ENCODE measurements at places on chromosomes 1 and 21.

GRCh38 chr1:200866521-200866920 lies 6.3 kb upstream of the GPR25 start:
- DNase-seq = no peak

DNA sequence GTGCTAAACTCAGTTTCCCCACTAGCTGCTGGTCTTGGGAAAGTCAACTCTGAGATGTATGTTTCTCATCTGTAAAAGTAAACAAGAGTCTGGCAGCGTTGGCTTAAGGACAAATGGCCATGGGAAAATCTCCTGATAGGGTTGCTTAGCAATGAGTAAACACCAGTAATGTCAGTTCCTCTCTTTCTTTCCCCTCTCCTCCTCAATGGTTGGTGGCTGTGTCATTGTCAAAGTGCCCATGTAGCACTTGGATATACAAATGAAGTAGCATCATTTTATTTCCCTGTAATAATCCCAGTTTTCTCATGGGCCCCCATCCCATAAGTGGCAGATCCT lies 2.2 kb upstream of the FYB2 start:
- no peak for DNase-seq

GRCh38 chr1:163410073-163410999 lies 88.6 kb downstream of the NUF2 start:
- DNase-seq = no peak

DNA sequence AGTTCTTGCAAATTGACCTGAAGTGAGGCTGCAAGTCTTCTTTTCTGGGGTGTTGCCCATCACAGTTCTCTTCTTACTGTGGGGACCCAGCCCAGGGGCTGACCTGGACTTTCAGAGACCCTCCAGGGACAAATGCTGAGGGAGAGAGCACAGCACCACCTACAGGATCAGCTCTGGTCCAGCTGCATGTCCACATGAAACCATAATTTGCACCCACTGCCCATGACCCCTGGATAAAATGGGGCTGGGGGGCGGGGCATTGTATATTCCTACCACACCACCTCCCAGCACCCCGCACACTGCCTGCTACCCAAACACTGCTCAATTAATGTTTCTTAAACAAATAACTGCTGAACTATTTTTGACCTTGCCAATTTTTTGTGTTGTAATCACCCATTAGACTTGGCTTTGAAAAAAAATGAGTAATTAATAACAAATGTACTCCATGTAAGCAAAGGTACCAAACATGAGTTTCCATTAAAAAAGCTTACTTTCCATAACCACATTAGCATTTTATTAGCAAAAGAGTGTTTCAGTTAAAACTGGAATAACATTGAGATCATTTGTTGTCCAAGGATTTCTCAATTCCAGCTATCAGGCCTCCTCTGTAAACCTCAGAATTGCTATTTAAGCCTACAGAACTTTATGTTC lies 168.0 kb upstream of the RAB4A start:
- no peak for DNase-seq

- no peak for DNase-seq
Observed at GRCh38 chr1:196400478-196401451, 207.5 kb downstream of the KCNT2 start.

- no peak for DNase-seq
Observed at GRCh38 chr1:18411820-18412641, 68.7 kb upstream of the KLHDC7A start.

DNA sequence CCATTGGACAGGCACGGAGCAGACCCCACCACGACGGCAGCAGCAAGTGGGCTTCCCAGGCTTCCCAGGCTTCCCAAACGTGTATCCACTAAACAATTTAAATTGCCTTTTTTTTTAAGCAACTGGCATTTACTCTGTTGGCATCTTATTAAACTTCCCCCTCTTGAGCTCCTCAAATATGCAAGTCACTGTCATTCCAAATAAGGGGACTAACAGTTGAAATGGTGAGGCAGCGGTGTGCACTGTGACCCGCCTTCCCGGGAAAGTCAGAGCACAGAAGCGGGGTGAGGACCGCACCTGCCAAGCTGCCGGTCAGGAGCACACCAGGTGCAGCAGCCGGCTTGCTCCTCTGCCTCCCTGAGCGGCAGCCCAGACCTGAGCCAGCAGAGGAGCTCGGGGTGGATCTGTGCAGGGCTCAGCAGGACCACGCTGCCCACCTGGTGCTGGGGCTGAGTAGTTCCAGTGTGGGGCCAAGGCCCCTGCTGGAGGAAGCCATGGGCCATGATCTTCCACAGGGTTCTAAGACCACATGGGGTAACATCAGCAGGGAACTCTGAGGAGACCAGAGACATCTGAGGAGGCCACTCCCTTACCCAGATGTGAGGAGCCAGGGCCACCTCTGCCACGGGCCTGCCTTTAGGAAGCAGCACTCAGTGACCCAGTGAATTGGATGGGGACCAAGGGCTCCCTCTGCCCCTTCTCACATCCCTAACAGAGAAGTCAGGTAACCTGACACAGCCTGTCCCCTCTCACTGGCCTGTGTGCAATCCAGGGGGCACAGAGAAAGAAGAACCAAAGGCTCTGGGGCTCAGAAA lies 245.4 kb downstream of the NPHP4 start:
- no peak for DNase-seq

- DNase-seq = no peak
Observed at GRCh38 chr1:110239441-110240430, 29.6 kb downstream of the KCNC4 start.

DNA sequence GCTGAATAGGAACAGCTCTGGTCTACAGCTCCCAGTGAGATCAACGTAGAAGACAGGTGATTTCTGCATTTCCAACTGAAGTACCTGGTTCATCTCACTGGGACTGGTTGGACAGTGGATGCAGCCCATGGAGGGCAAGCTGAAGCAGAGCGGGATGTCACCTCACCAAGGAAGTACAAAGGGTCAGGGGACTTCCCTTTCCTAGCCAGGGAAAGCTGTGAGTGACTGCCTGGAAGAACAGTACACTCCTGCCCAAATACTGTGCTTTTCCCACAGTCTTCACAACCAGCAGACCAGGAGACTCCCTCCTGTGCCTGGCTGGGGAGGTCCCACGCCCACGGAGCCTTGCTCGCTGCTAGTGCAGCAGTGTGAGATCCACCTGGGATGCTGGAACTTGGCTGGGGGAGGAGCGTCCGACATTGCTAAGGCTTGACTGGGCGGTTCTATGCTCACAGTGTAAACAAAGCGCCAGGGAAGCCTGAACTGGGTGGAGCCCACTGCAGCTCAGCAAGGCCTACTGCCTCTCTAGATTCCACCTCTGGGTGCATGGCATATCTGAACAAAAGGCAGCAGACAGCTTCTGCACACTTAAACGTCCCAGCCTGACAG lies 14.7 kb downstream of the CR1L start:
- no peak for DNase-seq

DNA sequence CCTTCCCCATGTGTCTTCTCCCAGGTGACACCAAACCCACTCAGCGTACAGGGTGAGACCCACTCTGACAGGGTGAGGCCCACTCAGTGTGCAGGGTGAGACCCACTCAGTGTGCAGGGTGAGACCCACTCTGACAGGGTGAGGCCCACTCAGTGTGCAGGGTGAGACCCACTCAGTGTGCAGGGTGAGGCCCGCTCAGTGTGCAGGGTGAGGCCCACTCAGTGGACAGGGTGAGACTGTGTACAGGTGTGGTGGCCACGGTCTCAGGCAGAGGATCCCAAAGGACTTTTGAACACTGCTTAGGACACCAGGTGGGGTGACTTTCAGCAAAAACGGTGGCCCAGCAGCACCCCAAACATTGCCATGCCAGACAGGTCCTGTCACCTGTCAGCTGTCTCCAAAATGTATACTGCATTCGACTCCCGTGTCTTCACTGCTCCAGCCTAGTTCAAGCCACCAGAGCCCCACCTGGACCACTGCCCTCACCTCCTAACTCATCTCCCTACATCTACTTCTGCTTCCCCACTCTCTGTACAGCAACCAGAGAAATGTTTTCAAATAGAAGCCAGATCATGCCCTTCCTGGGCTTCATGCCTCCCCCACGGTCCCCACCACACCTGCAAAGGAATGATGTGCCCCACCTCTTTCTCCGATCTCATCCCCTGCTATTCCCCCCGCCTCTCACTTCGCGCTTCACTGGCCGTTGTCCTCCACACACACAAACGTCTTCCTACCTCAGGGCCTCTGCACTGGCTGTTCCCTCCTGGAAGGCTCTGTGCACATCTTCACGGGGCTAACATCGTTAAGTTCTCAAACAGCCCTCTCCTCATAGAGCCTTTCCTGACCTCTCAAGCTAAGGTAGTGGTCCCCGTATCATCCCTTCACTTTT lies 52.1 kb downstream of the ACBD3 start:
- DNase-seq = no peak

GRCh38 chr1:57255945-57256344 lies 167.9 kb downstream of the DAB1 start:
- no peak for DNase-seq

- DNase-seq = no peak
Observed at GRCh38 chr1:938711-939489, 15.2 kb downstream of the SAMD11 start.

- no peak for DNase-seq
Observed at GRCh38 chr1:207841901-207842300, 69.0 kb downstream of the CD34 start.

GRCh38 chr21:28336314-28336713 lies 656.4 kb downstream of the LTN1 start:
- no peak for DNase-seq

DNA sequence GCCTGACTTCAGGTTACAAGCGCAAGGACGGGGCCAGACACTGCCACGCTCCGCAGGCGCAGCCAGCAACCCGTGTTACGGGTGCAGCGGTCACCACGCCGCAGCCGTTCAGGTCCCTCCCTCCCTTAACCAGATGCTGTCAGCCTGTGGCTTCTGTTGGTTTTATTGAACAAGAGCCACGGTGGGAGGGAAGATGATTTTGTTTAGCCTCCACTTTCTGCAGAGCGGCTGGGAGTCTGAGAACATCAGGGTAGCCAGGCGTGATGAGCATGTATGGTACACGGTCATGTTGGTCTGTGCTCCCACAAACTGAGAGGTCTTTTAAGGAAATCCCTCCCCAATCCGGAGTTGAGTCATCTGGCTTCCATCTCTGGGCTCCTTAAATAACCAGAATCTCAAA lies 18.5 kb upstream of the ADARB1 start:
- no peak for DNase-seq

- no peak for DNase-seq
Observed at GRCh38 chr1:178746345-178746744, 21.3 kb downstream of the RALGPS2 start.

DNA sequence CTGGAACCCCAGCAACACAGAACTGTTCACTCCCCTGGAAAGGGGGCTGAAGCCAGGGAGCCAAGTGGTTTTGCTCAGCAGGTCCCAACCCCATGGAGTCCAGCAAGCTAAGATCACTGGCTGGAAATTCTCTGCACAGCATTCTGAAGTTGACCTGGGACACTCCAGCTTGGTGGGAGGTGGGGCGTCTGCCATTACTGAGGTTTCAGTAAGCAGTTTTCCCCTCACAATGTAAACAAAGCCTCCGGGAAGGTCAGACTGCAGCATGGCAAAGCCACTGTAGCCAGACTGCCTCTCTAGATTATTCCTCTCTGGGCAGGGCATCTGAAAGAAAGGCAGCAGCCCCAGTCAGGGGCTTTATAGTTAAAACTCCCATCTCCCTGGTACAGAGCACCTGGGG lies 59.7 kb downstream of the INKA2 start:
- no peak for DNase-seq

DNA sequence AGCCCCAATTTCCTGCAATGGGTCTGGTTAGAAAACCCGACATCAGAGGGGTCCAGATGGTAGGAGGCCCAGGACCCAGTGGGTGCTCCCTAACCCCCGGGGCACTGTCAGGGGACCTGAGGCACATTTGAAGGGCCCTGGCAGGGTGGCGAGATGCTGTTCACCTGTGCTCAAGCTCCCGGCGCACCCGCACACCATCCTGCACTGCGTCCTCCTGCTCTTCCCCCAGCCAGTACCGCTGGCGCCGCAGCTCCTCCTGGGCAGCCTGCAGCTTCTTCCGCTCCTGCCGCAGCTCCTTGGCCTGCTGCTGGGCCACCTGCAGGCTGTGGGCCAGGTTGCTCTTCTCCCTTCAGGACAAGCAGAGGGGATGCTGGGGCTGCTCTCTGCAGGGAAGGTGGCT lies 36.0 kb downstream of the RNU1-1 start:
- no peak for DNase-seq

GRCh38 chr1:7281821-7282220 lies 489.3 kb upstream of the VAMP3 start:
- no peak for DNase-seq

GRCh38 chr1:29954591-29954990 lies 718.3 kb downstream of the PTPRU start:
- DNase-seq = no peak

DNA sequence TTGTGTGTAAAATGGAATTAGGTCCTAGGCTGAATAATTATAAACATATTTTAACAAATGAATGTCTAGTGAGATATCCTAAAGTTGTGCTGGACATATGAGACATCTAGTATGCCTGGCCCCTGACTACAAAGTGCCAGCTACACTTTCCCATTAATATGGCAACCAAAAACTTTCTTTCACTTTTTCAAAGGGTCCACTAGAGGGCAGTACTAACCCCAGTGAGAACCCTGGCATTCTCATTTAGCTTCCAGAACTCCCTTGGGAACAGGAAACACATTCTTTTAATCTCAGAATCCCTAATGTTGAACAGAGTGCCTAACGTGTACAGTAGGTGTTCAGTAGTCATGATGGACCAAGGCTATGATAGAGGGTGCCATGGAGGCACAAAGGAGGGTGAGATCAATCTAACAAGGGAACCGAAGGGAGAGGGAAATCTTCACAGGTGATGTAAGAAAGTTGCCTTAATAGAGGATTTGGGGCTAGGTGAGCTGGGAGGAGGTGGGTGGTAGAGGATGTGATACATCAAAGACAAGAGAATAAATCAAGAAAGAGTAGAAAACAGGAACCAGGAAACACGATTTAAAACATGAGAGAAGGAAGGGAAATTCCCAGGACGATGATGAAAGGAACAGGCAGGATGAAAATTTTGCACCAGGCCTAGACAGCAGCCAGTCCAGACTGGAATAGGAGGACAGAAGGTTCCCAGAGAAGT lies 41.6 kb downstream of the NSL1 start:
- no peak for DNase-seq

DNA sequence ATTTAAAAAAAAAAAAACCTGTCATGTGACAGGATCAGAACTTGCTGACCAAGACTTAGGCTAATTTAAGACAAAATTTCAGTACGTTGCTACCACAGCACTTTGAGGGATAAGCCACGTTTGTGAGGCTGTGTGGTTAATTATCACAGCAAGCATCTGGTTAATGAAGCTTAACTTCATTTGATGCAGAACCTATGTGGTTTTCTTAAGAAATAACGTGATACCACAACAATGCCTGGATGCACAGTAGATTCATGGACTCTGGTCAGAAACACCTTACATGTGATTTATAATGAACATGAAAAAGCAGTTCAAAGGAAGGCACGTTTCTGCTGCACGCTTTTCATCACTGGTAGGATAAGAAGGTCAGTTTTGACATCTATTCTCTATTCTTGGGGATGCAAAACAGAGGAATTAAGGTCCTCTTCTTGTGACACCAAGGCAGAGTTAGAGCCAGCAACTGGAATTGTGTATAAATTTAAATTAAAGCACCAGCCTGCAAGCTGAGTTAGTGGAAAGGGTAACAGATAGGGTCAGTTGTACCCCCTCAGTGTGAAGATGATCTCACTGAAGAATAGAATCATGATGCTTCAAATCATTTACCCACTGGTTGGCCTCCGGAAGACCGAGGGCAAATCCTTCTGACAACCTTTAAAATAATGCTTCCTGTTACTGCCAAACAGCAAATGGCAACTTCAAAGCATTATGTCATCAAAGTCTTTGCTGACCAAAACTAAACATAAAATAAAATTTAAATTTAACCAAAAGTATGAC lies 6.0 kb upstream of the KRTAP8-1 start:
- no peak for DNase-seq

Measured in SIG-M5 (cell line).